Type B pancreatic cell (in vitro differentiated cells): ENCODE measurements at places on chromosomes 3 and 15. TPM values are rescaled to one million over a fixed set of nuclear protein-coding genes. Genes with fewer than 3 reads are reported as not detected.

Gene SI
- total RNA-seq, result 4.7 and 8.4 TPM in 2 replicates

- H3K4me1 ChIP-seq, result no peaks in the 10 kb centered on the region
- H3K36me3 ChIP-seq, result peaks cover 8% of the 10 kb centered on the region
- H3K27ac ChIP-seq, result no peak overlapping the region
- no peaks in the 10 kb centered on the region for H3K27me3 ChIP-seq
These were observed 25.3 kb downstream of the LRRC57 start for GRCh38 chr15:42523331-42523730.

DNA sequence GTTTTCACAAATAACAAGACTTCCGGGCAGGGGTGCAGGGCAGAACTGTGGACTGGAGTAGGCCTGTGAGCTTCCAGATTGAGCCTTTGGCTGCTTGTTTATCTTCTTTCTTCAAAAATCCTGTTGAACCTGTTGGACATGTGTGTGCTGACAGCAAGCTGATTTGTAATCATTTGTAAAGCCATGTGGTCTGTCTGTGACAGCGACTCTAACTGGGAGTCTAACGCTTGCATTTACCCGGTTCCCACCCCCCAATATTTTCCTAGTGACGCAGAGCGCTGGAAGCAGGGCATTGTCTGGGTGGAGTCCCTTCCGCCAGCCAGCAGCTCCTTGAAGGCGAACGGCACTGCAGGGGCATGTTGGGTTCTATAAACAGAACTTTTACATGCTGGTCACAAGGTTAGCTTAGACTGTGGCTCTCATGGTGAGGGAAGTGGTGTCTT, 85.7 kb upstream of the MYZAP start:
- DNase-seq, result no peak
- H3K4me1 ChIP-seq, result peaks cover 72% of the 10 kb centered on the region
- H3K27me3 ChIP-seq, result no peaks in the 10 kb centered on the region
- peak overlapping the region; percentile 95 for H3K27ac ChIP-seq
- peak overlapping the region; percentile 70 for H3K4me3 ChIP-seq

DNA sequence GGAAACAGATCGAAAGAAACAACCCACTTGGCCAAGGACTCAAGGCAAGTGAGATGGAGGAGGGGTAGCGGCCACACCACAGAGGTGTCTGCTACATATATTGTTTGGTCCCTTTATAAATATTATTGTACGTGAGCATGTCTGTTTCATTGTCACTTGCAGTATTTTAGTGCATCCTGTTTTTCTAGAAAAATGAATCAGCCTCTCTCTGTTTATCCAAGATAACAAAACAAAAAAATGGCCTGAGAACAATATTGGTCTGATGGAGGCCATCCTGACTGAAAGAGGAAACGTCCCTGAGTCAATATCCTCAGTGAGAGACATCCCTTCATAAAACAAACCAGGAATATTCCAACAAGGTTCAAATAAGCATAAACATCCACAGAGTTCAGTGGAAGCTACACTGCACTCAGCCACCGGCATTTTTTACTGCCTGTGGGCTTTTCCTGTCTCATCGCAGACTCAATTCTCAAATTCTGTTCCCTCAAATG, 42.0 kb downstream of the WWTR1 start:
- H3K27ac ChIP-seq, result no peak overlapping the region
- no peaks in the 10 kb centered on the region for H3K27me3 ChIP-seq
- H3K4me1 ChIP-seq, result peaks cover 53% of the 10 kb centered on the region
- H3K4me3 ChIP-seq, result no peak overlapping the region
